Fibroblast of skin of left biceps (primary cell): ENCODE measurements at places on chromosomes 12 and 14.

DNA sequence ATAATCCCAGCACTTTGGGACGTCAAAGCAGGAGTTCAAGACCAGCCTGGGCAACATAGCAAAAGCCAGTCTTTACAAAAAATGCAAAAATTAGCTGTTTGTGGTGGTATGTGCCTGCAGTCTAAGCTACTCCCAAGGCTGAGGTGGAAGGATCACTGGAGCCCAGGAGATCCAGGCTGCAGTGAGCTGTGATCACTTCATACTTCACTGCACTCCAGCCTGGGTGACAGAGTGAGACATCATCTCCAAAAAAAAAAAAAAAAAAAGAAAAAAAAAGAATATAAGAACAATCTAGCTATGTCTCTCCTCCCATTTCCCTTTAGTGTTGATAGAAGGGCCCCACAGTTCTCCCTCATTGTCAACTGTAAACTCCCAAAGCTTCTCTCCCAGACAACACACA is 3.5 kb upstream of the BCAT1 start:
- DNase-seq: no peak

GRCh38 chr12:58818546-58818945 is 101.8 kb downstream of the LRIG3 start:
- DNase-seq: no peak

GRCh38 chr12:21428241-21428640 is 9.2 kb upstream of the PYROXD1 start:
- no peak for DNase-seq

- DNase-seq: no peak
These were observed 9.8 kb upstream of the DPF3 start for GRCh38 chr14:72903716-72904115.

DNA sequence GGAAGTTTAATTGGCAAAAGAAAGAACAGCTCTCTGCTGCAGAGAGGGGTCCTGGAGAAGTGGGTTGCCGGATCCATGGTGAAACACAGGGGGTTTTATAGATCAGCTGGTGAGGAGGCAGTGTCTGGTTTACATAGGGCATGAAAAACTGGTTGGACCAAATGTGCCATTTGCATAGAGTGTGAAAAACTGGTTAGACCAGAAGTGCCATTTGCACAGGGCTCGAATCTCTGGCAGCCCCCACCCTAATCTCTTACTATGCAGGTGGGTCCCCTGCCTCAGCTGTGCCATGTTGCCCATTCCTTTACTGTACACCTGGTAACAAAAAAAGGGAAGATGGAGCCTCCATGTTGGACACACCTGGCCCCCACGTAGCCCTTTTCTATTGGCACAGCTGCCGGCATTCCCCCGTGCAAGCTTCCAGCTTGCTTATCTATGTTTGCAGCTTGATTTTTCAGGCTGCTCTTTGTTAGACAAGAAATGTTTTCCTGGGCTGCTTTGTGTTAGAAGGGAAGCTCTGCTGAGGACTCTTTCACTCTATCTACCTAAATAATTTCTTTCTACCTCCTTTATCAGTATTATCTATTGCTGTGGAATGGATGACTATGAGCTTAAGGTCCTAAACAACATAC is 61.1 kb upstream of the TMEM132D start:
- DNase-seq: no peak
